Neural progenitor cell (in vitro differentiated cells): ENCODE measurements at places on chromosomes 2 and 18.

GRCh38 chr2:45912109-45912508 lies 260.6 kb downstream of the PRKCE start:
- DNase-seq: no peak

DNA sequence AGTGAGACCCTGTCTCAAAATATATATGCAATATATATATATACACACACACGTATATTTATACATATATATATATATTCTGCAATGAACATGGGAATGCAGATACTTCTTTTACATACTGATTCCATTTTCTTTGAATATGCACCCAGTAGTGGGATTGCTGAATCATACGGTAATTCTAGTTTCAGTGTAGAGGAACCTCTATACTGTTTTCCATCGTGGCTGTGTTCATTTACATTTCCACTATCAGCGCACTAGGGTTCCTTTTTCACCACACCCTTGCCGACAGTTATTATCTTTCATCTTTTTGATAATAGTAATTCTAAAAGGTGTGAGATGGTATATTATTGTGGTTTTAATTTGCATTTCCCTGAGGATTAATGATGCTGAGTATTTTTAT lies 52.3 kb upstream of the SLC39A10 start:
- no peak for DNase-seq

GRCh38 chr2:48855142-48855541 lies 99.6 kb upstream of the LHCGR start:
- DNase-seq: no peak

DNA sequence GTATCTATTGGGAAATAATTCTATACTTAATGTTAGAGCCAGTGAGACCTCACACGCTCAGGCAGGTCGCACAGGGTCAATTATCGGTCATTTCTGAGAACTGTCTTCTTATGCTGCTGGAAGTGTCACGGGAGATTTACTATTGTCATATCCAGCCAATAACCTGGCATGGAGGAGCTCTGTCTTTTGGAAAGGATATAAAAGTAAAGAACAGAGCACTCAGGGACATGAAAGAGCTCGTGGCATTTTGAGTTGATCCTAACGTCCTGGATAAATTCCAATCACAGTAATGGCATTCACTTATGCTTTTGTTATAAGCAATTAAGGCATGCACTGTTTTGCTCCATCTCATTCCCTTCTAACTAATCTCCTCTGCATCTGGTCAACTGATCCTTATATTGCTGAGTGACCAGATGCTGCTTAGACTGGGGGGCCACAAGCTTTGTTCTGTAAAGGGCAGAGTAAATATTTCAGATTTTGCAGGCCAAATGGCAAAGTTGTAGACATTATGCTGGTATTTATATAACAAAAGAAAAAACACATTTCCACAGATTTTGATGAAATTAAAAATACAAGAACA lies 453.5 kb upstream of the SMIM21 start:
- no peak for DNase-seq

GRCh38 chr2:231648579-231649174 lies 56.0 kb downstream of the TEX44 start:
- peak; percentile 69 for DNase-seq

DNA sequence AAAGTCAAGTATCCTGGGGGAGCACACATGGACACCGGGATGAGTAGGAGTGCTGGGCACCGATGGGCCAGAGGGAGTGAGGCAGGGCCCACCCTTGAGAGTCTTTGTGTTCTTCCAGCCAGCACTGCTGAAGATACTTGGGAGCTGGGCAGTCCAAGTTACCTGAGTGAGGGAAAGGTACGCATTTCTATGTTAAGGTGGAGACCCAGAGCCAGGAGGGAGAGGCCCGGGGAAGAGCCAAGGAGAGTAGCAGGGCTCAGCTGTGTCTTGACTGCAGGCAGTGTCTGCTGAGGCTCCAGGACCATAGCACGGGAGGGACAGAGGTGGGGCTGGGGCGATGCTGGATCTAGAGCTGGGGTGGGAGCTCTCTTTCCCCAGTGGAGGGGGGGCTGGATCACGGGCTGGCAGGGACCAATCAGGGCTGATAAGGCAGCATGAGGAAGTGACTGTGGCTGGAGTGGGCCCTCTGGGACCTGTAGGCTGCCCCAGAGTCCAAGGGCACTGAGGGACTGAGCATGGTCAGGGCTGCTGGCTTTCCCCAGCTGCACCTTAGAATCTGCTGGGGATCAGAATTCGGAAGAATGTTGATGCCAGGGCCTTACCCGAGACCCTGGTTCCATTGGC lies 289.2 kb downstream of the PHLPP1 start:
- DNase-seq: no peak

- DNase-seq: peak; percentile 68
These were observed 11.3 kb downstream of the CYP26B1 start for GRCh38 chr2:72136331-72136730.

DNA sequence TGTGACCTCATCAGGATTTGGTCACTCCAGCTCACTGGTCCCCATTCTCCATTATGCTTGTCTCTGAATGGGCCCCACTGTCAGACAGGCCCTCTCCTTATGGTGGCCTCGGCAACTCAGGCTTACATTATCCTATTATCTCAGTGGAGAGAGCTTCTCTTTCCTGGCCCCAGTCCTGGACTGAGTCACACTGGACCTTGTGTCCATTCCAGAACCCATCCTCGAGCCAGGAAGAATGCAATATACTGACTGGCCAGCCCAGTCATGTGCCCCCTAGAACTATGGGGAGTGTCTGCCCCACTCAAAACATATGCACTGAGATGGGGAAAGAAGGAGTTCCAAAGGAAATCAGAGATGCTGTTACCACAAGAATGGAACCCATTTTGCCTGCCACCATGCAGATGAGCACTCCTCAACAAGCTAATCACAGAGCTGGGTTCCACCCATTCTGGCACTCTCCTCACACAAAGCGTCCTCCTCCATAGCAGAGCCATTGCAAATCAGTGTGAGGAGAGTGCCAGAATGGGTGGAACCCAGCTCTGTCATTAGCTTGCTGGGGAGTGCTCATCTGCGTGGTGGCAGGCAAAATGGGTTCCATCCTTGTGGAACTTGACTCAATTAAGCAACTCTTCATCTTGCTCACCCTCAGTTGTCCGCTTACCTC lies 71.9 kb downstream of the CHRNA1 start:
- no peak for DNase-seq

DNA sequence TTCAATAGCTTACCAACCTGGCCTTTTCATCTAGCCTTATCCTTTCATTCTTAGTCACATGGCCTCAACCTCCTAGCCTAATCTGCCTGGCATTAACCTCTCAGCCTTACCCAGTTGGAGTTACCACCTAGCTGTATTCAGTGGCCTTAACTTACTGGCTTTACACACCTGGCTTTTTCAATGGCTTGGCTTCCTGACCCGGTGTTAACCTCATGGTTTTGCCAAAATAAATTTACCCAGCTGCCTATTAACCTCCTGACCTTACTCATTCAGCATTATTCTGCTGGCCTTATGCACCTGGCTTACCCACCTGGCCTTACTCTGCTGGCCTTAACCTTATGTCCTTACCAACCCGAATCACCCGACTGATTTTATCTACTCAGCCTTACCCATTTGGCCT lies 135.5 kb upstream of the ZSWIM2 start:
- DNase-seq: no peak

DNA sequence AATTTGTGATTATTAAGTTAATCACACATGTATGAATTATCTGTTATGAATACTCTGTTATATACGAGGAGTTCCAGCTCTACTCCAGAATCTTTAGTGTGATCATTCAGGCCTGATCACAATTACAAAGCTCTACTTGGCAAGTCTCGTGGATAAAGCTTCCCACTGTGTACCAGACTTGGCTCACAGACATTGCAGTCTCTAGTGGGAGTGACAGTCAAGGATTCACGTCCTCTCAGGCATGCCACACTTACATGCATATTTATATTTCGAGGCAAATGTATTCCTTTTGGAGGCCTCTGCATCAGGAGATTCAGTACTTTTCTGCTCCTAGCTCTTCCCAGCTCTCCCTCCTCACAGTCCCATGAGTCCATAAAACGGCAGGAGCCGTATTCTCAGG lies 403.4 kb upstream of the CDH7 start:
- DNase-seq: no peak

DNA sequence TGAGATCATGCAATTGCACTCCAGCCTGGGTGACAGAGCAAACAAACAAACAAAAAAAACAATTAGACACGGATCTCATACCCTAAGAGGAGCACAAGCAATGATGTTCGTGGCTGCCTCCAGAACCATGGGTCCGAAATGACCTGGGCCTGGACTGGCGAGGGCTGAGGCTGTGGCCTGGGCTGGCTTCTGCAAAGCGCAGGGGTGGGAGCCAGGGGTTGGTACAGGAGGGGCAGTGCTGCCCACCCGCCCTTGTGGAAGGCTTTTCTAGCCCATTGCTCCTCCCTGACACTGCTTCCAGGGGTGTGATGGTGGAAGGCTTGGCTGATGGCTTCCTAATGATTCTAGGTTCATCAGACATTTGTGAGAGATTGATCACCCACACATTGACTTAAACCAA lies 167.8 kb downstream of the FHOD3 start:
- no peak for DNase-seq

GRCh38 chr2:219495531-219496122 lies 3.1 kb upstream of the GMPPA start:
- peak; percentile 86 for DNase-seq

DNA sequence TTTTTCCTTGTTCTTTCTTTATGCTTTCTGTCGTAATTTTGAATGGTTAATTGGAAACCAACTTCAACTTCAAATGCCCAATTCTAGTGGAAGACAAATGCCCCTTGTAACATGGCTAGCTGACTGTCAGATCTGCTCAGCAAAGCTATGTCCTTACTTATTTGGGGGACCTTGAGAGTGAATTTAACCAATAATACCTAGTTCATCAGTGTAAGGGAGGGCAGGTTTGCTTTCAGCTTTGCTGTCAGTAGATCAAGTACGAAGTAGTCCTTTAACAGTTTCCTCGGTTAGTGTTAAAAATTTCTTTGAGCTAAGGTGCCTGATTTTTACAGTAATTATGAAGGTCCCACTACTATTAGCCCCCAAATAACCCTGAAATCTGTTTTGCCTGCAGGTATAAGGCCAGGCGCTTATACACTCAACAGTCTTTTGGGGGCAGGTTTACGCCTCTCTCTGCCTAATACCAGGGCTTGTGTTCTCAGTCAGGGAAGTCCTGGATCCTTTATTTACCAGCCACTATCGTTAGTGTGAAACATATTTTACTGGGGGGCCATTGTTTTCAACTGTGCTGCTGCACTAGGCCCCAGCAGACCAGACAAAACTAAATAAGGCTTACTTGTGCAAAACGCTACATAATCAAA lies 165.1 kb upstream of the KCNJ3 start:
- DNase-seq: peak; percentile 27

- DNase-seq: no peak
These were observed 75.4 kb downstream of the TAF4B start for GRCh38 chr18:26301681-26302080.

GRCh38 chr2:28930205-28930604 lies 35.7 kb downstream of the WDR43 start:
- no peak for DNase-seq

- DNase-seq: peak; percentile 65
These were observed 3.1 kb downstream of the PKDCC start for GRCh38 chr2:42050703-42051542.

GRCh38 chr2:15539999-15540398 lies 21.1 kb downstream of the NBAS start:
- no peak for DNase-seq

DNA sequence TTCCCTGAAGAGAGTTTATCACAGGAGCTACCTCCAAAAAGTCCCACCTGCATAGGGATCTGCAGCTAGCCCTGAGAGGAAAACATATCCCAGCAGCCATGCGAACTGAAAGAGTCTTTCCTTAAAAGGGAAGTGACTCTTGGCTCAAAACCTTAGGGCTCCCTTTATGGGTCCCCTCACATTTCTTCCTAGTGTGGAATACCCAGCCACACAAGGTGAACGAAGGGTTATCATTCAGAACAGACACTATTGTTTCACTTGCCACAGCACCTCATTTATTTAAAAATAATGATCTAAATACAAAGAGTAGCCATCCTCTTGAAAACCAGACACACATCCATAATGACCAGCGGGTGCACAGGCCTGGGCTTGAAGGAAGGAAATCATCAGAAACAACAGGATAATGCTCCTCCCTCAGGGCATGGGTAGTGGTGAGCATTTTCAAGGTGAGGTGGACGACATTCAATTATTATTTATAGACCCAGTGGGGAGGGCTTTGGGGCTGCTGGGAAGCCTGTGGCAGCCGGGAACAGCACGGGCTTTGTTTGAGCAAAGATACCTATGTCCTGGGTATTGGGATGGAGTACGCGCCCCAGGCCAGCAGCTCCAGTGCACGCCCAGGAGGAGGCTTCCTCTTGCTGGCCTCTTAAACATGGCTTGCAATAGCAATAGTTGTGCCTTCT lies 119.0 kb upstream of the ITGA6 start:
- no peak for DNase-seq
